ENCODE measurements at places on chromosomes 12 and 14.

DNA sequence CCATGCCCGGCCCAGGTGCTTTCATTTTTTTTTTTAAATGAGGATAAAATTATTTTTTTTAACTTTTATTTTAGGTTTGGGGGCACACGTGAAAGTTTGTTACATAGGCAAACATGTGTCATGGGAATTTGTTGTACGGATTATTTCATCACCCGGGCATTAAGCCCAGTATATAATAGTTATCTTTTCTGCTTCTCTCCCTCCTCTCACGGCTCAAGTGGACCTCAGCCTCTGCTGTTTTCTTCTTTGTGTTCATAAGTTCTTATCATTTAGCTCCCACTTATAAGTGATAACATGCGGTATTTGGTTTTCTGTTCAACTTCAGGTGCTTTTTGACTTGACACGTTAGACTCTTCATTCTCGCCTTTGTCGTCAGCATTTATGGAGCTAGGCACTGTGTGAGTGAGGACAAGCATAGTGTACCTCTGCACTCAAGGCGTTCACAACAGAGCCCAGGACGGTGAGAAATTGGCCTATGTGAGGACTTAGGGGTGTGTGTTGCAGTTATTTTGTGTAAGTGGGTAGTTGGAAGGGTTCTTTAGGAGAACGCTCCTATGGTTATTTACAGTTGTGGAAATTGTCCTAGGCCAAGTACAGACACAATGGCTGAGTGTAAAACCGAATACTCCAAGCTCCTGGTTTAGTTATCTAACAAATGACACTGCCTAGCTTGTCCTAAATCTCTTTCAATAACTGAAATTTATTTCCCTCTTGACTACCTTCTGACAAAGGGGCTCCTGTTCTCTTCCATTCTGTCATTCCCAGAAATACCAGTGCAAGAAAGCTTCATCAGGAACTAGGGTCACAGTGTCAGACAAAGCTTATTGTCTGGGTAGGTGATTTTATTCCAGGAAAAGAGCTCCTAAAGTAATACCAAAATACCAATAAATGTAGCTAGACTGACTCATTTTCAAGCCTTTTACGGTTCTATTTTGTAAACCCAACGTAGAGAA is 200.5 kb upstream of the PRICKLE1 start:
- no peak for DNase-seq

- no peak for DNase-seq
These were observed 2.7 kb downstream of the CHD4 start for GRCh38 chr12:6604259-6605029.

DNA sequence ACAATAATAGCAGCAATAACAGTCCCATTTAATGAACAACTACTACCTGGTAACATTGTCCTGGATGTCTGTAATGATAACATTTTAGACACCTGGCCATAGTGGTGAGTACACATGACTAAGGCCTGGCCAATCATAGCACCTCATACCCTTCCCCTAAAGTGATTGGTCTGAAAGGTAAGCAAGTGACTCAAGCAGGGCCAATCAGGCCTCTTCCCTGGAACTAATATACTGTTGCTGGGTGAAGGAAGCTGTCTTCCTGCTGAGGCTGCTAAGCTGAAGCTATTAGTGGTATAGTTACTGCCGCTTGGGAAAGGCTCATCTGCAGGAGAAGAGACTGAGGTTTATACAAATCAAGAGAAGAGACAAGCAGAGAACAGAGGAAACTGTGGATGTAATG is 18.7 kb upstream of the NOS1 start:
- no peak for DNase-seq

- DNase-seq, result no peak
These were observed 67.9 kb upstream of the FAM222A start for GRCh38 chr12:109645708-109646107.

GRCh38 chr12:60078026-60078425 is 482.2 kb downstream of the SLC16A7 start:
- peak; percentile 56 for DNase-seq

DNA sequence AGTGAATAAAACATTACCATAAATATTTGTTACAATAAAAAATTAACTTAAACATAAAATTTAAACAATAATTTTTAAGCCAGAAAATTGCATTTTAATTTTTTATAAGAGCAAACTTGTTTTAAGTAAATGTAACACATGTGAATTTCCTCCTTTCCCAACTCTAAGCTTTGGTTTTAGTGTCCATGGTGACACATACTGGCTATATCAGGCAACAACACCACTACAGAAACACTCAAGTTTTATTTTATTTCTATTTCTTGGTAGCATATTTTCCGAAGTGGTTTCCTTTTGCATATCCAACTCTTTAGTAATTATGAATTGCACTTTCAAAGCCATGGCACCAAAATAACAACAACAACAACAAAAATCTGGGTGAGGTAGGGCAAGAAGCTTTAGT is 2.2 kb downstream of the NELL2 start:
- DNase-seq, result peak; percentile 26
